Fibroblast of skin of left biceps (primary cell): ENCODE measurements at places on chromosomes 12 and 14.
A peak's percentile ranks its signal among the peaks of the same experiment; 100 is the strongest.

- no peak for DNase-seq
These were observed 327.7 kb downstream of the BMP4 start for GRCh38 chr14:53628732-53629430.

DNA sequence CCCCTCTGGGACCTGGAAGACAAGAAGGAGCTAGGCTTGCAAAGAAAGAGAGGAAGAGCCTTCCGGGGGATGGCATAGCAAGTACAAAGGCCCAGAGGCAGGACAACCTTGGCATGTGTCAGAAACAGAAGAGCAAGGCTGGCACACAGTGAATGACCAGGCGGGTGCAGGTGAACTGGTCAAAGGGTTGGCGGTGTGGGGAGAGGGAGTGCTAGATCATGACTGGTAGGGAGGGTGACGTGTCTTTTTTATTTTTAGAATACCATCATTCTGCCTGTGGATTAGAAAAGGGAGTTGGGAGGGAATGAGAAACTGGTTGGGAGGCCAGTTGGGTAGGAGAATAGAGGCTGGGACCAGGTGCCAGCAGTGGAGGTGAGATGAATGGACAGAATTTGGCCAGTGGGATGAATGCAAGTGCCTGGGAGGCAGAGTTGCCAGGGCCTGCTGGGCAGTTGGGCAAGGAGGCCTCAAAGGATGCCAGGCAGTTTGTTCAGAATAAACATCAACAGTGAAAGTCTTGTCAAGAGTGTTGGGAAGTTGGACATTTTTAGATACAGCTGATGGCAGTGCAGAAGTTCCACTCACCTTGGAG, 168.3 kb downstream of the CACNA1C start:
- no peak for DNase-seq

- DNase-seq, result no peak
These were observed 13.5 kb downstream of the SCNN1A start for GRCh38 chr12:6361834-6362233.

GRCh38 chr12:99916555-99916954, 68.2 kb downstream of the ANKS1B start:
- DNase-seq, result no peak

DNA sequence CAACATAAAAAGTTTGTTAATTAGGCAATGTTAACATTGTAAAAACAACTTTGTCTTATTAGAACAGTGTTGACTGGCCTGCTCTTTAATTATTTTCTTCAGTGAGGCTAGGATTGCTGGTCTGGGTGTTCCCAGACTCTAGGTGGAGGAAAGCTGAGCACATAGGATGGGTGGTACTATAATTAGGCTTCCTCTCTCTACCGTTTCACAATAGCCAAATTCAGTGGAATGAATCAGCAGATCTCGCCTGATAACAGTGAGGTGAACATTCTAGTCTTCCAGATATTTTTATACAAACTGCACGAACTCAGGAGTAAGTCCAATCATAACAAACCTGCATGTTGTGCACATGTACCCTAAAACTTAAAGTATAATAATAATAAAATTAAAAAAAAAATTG, 11.9 kb downstream of the PTGDR start:
- no peak for DNase-seq

- no peak for DNase-seq
These were observed 530.5 kb downstream of the NOVA1 start for GRCh38 chr14:26067341-26067740.

GRCh38 chr14:100692256-100692655, 34.4 kb upstream of the DLK1 start:
- DNase-seq, result no peak

- DNase-seq, result no peak
These were observed 3.3 kb upstream of the AEBP2 start for GRCh38 chr12:19435831-19436497.

DNA sequence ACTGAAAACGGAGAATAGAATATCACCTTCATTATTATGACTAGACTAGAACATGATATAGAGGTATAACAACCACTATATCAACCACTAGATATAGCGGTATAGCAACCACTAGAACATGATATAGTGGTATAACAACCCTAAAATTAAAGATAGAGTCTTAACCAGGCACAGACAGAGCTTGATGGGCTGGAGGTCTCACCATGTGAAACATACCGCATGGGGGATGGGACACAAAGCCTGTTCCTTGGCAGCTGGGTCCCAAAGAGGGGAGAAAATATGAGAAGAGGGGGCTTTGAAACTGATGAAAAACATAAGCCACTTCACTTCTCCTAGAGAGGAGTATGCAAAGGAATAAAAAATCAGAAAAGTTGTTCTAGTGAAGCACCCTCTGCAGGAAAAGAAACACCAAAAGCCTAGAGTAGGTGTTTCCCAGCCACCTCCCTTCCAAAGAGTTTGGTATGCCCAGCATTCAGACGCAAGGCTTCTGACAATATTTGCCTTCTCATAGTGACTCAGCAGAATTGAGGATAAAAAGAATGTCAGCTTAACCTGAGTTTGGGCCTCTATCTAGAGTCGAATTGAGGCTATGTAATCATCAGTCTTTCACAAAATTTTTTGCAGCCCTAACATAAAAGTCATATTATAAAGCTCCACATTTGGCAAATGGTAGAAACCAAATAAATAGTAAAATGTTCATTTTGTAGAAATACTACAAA, 316.4 kb downstream of the NOVA1 start:
- DNase-seq, result peak; percentile 56

- peak; percentile 48 for DNase-seq
These were observed 44.0 kb upstream of the REP15 start for GRCh38 chr12:27652174-27652763.
